ENCODE measurements at places on chromosomes 12 and 14.

GRCh38 chr14:73188501-73188911, 48.8 kb upstream of the PAPLN start:
- DNase-seq = no peak

- no peak for DNase-seq
Measured at GRCh38 chr12:88571543-88571942, 8.7 kb downstream of the KITLG start.

GRCh38 chr12:24617471-24617870, 331.4 kb downstream of the BCAT1 start:
- DNase-seq = no peak

DNA sequence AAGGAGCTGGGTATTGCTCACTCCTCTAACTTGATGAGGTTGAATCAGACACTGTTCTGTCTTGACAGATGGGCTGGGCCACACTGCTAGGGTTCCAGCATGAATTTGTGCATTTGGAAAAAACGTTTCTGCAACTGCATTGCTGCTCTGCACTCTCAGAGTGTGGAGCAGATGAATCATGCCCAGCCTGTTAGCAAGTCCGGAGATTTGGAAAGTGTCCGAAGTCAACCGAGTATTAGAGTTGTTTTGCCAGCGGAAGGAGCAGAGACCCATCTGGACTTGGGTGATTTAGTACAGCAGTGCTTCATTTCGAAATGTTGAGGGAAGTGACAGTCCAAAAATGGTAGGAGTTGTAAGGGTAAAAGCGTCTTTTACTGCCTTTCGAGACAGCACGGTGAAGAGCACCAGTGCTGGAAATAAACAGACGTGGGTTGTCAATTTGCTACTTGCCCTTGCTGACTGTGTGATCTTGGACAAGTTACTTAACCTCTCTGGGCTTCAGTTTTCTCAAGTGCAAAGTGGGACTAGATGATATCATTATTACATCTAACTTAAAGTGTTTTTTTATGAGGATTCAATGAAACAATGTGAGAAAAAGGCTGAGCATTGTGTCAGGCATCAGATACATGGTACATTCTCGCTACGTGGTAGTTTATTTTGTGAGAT, 139.5 kb downstream of the CHST11 start:
- no peak for DNase-seq

GRCh38 chr12:73421832-73422231, 1115.8 kb upstream of the ATXN7L3B start:
- DNase-seq = no peak

Data from effector memory CD4-positive, alpha-beta T cell (primary cell).